Activated effector memory CD4-positive, alpha-beta T cell treated with Interleukin-2 at 50 U/mL for 16 hours (primary cell): ENCODE measurements at places on chromosomes 1 and 21.
A peak's percentile ranks its signal among the peaks of the same experiment; 100 is the strongest.

- no peak for DNase-seq
These were observed 203.7 kb upstream of the C1orf87 start for GRCh38 chr1:60277269-60277668.

DNA sequence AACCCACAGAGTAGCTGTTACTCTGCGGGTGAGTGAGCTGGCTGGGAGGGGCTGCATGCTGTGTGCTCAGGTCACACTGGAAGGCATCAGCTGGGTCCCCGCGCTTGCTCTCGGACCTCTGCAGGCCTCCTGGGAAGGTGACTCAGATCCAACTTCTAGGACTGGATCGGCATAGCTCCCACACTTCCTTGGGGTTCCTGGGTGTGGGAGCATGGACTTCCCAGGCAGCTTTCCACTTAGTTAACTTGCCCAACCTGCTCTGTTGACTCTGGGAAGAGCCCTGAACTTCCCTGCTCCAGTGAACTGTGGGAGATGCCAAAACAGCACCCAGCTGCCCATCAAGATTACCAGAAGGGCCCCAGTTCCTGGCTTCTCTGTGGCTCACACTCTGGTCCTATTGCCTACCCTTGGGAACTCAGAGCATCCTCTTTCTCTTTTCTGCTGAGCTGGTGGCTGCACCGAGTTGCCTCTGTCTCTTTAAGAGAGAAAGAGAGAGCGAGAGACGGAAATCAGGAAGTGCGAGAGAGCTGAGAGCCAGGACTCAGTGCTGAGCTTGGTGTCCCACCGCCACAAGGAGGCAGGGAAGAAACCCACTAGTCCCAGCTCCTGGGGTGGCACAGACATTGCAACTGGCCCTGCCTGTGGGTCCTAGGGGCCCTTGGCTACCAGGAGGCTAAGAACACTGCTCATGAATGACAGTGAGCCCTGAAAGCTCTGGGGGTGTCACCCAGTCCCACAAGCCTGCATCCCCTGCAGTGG lies at the start of gene IKBKE:
Gene IKBKE, plus strand, starts transcription at position 544 of the 759 bp plus-strand sequence. CDS start 2,752 bp downstream, outside the sequence.
- peak; percentile 46 for DNase-seq

DNA sequence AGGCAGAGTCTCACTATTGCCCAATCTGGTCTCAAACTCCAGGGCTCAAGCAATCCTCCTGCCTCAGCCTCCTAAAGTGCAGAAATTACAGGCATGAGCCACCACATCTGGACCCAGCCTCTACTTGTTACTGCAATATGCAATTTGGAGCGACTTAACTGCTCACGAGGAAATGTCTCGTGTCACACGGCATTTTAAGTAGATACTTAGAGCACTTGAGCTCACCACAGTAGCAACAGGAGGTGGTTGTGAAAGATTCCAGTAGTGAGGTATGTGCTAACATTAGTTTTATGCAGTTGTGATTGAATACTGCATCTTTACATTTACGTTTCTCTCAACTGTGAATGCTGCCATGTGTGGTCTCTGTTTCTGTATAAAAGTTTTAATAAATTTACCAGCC lies 5.8 kb upstream of the NDUFV3 start:
- no peak for DNase-seq

DNA sequence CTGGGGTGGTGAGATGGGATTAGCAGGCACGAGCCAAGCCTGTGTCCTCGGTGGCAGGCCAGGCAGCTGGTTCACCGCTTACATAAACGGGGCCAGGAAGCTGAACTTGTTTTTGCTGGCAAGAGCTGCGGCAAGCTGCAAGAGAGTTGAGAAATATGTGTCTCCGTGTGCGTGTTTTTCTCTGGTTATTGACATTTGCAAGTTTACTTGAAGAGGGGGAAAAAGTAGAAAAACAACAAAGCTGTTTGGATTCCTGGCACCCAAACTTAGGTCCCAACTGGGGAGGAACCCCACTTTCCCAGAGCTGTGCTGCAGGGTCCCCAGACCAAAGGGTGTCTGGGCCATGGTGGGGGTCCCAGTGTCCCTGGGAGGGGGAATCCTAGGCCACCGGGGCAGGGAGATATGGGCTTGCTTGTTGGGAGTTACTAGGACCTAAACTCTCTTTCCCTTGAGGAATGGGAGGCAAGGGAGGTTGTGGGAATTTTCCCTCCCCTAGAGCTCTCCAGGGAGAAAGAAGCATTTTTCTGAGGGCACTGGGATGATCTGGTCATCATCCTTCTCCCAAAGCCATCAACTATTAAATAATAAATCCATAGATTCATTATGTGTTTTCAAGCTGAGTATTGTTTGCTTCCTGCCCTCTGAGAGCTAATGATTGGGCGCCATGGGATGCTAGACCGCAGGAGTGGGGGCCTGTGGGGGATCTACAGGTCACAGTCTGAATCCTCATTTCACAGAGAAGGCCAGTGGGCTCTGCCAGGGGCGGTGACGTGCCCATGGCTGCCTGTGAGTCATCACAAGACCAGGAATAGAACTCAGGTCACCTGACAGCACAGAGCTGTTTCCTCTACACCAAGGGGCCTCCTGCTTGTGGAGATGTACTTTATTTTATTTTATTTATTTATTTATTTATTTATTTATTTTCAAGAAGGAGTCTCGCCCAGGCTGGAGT lies 14.8 kb downstream of the IL6R start:
- peak; percentile 46 for DNase-seq

DNA sequence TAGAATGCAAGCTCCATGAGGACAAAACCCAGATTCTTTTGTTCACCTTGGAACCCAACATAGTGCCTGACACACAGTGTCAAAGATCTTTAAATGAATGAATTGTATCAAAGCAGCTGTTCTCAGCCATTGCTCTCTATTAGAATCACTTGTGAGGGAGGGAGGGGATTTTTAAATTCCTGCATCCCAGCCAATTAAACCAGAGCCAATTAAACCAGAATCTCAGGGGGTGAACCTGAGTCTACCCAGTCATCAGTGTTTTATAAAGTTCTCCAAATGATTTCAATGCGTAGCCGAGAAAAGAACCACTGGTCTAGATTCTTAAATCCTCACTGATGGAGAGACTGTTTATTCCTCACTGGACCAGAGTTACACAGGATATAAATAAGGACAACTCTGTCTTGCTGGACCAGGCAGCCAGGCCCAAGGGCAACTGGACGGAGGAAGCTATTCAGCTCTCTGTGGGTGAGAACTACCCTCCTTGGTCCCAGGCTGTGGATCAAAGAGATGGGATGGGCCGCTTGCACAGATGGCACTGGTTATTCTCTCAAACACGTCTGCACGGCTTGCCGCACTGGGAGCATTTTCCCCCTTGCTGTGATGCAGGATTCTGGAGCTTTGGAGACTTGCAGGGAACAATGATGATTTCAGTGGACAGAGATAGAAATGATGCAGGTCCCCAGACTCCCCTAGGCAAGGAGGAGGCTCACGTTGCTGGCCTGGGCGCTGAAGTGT lies 20.0 kb upstream of the CDCA8 start:
- DNase-seq: no peak

DNA sequence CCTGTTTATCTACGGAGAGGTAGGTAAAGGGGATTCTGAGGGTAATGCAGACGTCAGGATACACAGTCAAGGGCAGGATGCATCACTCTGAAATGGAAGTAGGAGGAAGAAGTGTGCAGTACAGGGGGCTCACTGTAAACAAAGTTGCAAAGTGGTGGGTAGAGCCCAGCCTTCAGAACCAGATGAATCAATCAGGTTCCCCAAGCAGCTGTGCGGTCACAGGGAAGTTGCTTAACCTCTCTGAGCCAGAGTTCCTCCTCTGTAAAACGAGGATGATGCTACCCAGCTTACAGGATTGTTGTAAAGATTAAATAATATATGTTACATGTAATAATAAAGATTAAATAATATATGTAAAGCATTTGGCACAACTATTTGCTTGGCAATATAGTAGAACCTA lies 13.5 kb upstream of the MYOM3 start:
- DNase-seq: no peak

DNA sequence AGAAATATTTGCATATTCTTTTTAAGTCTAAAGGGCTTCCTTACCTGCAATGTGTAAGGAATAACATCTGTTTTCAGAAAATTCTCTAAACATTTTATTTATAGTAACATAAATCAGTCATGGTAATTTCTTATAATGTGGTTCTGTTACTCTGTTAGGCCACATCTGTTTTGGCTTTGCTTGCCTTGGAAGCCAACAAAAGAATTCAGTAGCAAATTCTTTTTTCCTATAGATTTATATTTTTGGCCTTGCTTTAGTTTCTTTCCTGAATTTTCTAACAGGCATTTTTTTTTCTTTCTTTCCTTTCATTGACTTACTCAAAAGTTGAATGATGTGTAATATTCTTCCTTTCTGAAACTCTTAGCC lies 72.2 kb downstream of the OSBPL9 start:
- no peak for DNase-seq

DNA sequence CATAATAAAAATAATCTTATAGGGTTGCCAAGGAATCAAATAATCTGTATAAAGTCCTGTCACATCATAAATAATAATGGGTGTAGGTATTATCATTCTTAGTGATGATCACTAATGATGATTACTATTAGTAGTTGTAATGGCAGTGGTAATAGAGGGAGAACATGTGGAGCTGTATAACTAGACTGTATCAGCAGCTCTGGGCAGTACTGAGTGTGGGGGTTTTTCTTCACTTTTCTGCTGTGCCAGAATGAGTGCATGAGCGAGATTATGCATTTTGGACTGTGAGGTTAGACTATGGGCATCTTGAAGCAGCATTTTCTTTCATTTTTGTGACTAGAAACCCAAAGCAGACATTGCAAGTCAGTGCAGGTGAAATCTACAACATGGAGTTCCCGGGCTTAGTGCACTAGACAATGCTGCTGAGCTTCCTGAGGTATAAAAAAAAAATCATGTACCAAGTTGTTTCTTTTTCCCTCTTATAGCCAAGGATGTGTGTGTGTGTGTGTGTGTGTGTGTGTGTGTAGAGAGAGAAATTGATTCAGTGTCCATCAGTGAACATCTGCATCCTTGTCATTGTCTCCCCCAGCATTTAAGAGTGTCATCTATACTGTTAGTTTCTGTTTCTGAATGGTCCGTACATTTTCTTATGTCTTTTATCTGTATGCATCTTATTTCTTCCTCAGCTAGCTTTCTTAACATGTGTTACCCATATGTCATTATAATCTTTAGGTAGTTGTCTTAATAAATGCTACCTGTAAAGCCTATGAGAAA lies 86.6 kb downstream of the GIPC2 start:
- DNase-seq: no peak

DNA sequence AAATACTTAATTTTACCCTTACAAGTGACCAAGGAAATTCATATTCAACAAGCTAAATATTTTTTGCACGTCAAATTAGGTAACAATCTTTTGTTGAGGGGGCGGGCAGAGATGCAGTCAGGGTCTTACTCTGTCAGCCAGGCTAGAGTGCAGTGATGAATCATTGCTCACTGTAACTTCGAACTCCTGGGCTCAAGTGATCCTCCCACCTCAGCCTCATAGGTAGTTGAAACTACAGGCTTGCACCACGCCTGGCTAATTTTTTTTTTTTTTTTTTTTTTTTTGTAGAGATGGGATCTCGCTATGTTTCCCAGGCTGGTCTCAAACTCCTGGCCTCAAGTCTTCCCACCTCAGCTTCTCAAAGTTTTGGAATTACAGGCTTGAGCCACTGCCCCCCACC lies 26.5 kb downstream of the PHTF1 start:
- DNase-seq: no peak

DNA sequence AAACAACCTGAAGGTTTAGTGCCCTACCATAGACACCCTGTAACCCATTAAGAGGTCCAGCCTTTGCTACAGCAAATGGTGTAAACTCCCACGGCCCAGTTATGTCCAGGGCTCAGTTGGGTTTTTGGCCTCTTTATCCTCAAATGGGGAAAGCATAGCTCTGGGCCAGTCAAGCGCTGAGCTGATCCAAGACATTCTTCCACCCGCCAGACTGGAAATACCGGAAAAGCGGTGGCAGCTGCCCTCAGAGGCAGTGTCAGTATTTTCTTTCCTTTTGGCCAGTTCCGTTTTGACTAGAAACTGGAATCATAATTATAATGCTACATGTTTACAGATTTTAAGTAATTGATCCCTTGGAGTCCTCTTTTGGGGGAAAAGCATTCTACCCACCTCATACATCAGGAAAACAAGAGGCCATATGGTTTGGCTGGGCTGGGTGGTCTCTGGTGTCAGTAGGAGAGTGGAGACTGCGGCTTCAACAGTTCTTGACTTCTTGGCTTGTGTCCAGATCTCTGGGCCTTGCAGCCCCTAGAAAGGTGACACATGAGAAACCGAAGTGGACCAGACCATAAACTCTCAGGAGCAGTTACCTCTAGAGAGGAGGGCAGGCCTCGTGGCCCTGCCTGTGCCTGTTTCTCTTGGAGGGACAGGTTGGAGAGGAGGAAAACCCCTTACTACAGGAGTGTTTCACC lies 30.2 kb upstream of the CLDN14 start:
- DNase-seq: no peak

GRCh38 chr1:55781944-55782482 lies 566.8 kb upstream of the USP24 start:
- DNase-seq: no peak

GRCh38 chr21:41847066-41847804 lies 31.9 kb downstream of the PRDM15 start:
- DNase-seq: no peak

- no peak for DNase-seq
These were observed 18.6 kb upstream of the FMN2 start for GRCh38 chr1:240073097-240073496.

- no peak for DNase-seq
These were observed 106.4 kb downstream of the CTH start for GRCh38 chr1:70517444-70517843.

DNA sequence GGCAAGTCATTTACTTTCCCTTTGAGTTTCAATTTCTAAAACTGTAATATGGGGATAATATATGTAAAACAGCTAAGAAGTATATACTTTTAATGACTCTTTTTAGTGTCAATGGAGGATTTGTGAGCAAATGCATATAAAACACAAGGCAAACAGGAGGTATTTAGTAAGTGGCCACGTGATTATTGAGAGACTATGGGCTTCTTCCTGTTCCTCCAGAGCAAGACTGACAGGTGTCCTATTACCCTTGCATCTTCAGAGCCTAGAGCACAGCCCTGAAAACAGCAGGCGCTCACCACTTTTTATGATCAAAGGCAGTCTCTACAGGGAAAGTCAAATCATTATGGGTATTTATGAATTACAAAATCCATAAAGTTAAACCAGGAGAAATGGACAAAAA lies 941 bp upstream of the ROR1 start:
- DNase-seq: no peak

- DNase-seq: no peak
These were observed 13.6 kb downstream of the MTR start for GRCh38 chr1:236808564-236809130.

DNA sequence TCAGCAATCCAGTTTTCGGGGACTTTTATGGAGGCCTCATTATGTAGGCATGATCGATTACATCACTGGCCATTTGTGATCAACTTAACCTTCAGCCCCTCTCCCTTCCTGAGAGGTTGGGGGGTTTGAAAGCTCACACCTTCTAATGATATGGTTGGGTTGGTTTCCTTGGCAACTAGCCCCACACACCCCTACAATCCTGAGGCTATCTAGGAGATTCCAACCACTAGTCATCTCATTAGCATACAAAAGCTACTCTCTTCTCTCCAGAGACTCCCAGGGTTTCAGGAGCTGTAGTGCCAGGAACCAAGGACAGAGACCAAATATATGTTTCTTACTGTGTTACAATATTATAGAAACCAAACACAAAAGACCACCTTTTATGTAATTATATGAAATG lies 35.2 kb upstream of the ZNF326 start:
- DNase-seq: no peak
